Stimulated activated CD4-positive, alpha-beta T cell treated with anti-CD3 and anti-CD28 coated beads, Interleukin-1b, Interleukin-23, amount 100 ng/mL, for 1 hour (primary cell): ENCODE measurements at places on chromosomes 11 and 22.
A peak's percentile ranks its signal among the peaks of the same experiment; 100 is the strongest.

GRCh38 chr11:46450846-46451477, 59.4 kb upstream of the CHRM4 start:
- no peak for DNase-seq

DNA sequence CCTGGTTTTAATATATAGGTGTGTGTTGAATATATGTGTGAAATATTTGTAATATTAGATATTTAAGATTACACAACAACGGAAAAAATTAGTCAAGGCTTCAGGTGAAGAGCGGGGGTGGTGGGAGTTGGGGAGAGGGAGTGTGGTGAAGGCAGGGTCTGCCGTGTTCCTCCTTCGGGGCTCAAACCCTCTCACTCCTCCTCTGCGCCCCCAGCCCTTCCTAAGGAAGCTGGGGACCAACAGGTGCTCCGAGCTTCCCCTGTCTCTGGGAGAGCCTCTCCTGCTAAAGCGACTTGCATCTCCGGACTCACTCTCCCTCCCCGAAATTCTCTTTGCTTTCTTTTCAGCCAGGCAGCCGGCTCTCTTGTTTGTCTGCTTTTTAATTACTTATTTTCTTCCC, 960 bp upstream of the CADM1 start:
- DNase-seq: no peak

GRCh38 chr11:2882396-2883110, 3.0 kb downstream of the CDKN1C start:
- no peak for DNase-seq

DNA sequence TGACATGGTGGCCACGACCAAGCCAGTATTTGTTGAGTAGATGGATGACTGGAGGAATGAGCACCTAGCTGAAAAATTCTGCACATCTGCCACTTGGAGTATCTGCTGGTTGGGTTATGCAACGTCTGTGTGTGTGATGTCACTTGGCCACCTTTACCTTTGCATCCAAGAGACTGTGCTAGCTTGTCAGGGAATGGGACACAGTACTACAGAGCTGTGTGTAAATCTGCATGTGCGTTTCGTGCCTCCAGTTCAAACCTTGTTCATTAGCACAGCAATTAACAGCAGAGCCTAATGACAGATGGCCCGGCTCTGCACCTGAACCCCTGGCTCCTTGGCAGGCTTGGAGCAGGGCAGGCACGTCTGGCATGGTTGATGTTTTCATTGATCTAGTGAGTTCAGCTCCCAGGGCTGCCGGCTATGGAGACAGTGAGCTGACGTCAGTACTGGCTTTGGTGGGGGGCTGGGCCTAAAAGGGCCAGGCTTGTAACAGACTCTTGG, 188.4 kb upstream of the NAV2 start:
- no peak for DNase-seq

- DNase-seq: no peak
These were observed 56.9 kb downstream of the ATG16L2 start for GRCh38 chr11:72871119-72871518.

DNA sequence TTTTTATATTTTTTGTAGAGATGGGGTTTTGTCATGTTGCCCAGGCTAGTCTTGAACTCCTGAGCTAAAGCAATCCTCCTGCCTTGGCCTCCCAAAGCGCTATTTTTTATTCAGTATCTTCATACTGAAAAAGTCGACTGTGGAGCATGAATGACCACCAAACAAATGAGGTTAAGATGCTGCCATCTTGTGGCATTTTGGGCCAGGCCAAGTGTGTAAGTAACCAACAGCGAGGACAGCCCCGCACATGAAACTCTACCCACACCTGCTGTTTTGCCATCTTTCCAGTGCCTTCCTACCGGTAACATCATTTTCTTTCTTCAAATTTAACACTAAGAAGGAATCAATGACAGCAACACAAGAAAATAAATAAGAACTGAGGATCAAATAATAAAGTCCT, 32.2 kb upstream of the AQP11 start:
- DNase-seq: no peak

GRCh38 chr11:117691218-117691514, 105.8 kb downstream of the DSCAML1 start:
- no peak for DNase-seq

GRCh38 chr11:131880976-131881375, 510.6 kb downstream of the NTM start:
- no peak for DNase-seq

GRCh38 chr22:34760276-34761008, 305.5 kb upstream of the ISX start:
- no peak for DNase-seq

DNA sequence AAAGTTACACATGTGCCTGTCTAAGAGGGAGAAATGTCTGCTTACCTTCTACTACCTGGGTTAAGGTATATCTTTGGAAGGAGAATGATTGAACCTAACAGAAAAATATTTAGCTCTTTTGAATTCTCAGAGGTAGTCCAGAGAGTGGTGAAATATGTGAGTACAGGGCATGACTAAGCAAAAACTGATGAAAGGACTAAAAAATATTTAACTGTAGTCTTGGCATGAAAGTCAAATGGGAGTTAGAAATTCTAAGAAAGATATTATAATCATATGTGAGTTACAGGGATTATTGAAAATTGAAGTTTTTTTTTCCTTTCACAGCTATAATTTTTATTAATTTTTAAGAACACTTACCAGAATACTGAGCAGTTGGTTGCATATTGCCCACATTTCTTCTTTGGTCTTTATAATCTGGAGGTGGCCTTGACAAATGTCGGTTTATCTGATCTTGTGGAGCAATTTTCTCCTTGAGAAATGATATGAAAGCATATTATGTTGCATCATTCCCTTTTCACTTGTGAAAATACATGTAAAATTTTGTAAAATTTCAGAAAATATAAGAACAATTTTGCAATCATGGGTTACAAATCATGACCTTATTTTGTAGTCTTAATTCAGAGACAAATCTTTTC, 61.4 kb upstream of the MTMR2 start:
- no peak for DNase-seq

GRCh38 chr11:88122956-88123355, 52.3 kb downstream of the RAB38 start:
- DNase-seq: no peak

DNA sequence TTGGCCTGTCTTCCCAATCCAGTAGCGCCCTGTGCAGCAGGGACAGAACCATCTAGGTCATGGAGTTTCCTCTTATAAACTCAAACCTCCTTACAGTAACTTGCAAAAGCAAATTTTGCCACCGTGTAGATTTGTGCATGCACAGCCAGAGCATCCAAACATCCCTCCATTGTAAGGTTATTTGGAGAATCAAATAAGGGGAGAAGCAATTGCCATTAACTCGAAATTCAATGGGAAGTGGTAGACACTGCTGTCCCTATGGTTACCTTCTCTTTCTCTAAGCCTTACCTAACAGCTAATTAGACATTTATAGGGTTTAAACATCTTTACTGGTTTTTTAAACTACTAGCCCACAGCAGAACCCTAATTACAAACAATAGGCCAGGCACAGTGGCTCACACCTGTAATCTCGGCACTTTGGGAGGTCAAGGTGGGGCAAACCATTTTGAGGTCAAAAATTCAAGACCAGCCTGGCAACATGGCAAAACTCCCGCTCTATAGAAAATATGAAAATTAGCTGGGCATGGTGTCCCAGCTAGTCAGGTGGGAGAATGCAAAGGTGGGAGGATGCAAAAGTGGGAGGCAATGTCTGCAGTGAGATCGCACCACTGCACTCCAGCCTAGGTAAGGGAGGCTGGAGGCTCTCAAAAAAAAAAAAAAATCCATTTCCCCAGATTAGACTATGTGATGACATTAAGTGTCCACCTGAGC, 6.6 kb downstream of the HSPA8 start:
- no peak for DNase-seq

GRCh38 chr11:120281143-120281795, 41.3 kb downstream of the POU2F3 start:
- DNase-seq: no peak

GRCh38 chr11:73386016-73386415, 9.8 kb downstream of the RELT start:
- no peak for DNase-seq

DNA sequence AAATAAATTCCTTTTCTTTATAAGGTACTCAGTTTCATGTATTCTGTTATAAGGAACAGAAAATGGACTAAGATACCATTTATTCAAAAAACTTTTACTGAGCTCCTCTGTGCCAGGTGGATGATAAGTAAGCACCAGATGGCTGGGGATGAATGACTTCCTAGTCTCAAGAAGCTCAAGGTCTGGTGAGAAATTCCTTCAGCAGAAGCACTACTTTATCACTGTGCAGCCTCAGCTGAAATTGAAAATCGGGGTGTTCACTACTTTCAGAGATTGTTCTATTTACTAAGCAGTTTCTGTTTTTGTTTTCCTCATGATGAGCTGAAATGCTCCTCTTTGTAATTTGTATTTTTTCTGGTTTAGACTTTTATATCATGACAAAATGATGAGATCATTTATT, 7.8 kb downstream of the LDHAL6A start:
- no peak for DNase-seq

GRCh38 chr22:37607010-37607934, 1.4 kb upstream of the GGA1 start:
- peak; percentile 92 for DNase-seq

GRCh38 chr11:2929950-2930703, 907 bp upstream of the PHLDA2 start:
- no peak for DNase-seq

DNA sequence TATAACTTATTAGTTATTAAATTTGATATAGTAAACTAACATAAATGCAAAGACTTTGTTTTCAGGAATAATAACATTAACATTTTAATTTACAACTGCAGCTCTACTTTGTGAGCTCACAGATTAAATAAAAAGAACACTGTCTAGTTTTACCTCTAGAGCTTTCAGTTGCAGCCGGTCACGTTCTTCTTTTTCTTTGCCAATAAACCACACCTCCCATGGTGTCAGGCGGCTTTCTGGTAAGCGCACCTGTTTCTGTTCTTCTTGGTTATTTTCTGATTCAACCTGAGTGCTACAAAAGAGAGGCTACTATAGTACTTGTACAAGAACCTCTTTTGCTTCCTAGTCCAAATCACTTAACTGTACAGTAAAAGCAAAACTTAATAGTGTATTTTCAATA, 5.8 kb downstream of the CCDC34 start:
- DNase-seq: no peak

- DNase-seq: no peak
These were observed 5.6 kb downstream of the DDB2 start for GRCh38 chr11:47220401-47220821.

- no peak for DNase-seq
These were observed 28.0 kb downstream of the FLRT1 start for GRCh38 chr11:64063777-64064176.
